ENCODE measurements at places on chromosomes 1 and 21.
A peak's percentile ranks its signal among the peaks of the same experiment; 100 is the strongest.

DNA sequence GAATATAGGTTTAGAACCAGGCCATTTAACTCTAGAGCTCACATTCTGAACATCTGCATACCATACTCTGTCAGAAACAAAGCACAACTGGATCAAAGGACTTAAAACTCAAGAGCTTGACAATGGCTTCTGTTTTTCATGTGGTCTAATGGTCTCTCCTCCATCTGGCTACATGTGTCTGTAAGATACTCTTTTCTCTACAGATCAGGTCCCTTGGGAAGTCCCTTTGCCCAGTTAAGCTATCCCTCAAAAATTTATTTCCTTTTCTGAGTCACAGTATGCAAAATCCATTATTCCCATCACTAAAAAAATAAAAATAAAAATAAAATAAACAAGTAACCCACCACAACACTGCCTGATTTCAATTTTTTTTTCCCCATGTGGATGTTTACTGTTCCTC, 357.0 kb upstream of the PRMT6 start:
- DNase-seq = no peak

DNA sequence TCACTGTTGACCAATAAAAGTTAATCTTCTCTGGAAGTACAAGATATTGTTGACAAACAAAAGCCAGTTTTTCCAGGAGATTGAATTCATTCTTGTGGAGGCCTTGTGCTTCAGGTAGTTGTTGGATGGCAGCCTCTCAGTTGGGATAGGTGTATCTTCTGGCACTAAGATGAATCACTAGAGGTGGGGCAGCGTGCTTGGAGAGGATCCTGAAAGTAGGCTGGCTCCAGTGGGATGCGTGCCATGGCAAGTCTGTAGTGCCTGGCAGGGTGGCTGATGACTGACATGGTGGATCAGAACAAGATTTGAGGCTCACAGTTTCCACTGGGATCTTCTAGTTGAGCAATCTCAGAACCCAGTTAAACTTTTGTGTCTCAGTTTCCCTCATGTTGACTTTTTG, 2.4 kb downstream of the VPS13D start:
- DNase-seq = no peak

DNA sequence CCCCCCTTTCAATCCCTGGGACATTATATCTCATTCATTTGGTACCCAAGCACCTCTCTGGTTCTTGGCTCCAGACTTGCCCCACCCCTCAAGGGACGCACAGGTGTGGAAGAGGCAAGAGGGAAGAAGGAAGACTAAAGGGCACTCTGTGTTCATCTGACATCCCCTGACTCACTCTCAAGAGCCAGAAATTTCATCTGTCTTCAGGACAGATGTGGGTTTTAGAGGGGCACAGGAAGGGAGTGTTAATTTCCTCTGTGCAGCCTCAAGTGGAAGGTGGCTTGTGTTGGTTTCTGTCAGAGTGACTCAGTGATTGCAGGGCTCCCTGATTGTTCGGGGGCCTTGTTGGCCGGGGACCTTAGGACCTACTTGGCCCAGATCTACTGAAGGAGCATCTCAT, 2.4 kb downstream of the C2CD4D start:
- DNase-seq = no peak

GRCh38 chr1:159548126-159548525, 12.3 kb upstream of the OR10J5 start:
- no peak for DNase-seq

DNA sequence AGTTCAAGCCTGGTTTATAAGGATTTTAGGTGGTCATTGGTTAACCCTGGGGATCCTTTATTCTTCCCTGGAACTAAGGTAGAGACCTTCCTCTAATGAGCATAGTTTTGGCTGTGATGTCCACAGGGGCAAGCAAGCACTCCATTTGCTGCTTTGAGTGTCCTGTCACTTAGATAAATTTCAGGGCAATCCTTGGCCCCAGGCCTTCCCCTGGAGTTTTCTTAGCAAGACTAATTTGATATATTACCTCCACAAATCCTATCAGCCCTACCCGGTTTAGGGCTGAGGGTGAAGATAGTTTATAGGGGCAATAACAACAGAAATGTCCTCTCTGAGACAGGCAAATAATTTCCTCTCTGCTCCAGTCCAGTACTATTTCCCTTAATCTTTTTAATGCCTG, 166.6 kb downstream of the CYYR1 start:
- DNase-seq = no peak

DNA sequence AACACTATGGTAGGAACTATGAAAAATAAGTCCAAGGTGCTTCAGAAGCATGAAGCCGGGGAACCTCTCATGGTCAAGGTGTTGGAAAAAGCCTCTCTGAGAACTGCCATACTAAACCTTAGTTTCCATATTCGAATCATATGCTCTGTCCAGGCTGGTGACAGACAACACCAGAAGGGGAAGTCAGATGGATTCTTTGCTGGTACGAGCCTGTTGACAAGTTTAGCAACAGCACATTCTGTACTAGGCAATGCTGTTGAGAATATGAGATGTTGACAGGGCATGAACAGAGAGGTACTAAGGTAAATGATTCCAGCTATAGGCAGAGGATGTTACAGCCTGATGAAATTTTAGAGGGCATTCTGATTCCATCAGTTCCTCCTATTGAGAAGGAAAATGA, 461.3 kb upstream of the ZRANB2 start:
- DNase-seq = no peak

DNA sequence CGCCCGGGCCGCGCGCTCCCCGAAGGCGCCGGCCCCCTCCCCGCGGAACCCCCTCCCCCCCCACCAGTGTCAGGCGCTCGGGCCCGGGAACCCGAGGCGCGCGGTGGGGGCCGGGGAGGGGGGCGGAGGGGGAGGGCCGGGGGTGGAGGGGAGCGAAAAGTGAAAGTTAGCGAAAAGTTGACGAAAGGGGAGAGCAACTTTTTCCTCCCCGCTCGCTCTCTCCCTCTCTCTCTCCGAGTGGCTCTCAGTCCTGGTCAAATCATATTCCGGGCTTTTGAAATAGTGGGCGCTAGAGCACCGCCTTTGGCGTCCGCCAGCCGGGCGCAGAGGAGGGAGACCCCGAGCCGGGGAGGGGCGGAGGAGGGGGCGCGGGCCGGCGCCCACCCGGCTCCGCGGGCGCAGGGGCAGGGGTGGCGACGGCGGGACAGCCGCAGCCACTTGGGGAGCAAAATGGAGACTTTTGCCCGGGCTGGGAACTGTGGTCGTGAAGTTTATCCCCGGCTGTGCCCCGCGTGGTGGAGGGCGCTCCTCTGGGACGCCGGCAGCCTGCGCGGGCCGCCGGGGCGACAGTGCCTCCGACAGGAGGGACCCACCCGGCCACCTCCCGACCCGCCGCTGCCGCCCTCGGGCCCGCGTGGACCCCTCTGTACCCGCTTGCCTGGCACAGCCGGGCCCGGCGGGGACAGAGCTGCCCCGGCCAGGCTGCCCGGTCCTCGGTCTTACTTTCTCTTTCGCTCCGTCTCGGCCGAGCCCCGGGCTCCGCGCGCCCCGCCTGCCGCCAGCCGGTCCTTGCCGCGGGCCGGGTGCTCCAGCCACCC, 697 bp downstream of the PRDM16 start:
- DNase-seq = no peak

DNA sequence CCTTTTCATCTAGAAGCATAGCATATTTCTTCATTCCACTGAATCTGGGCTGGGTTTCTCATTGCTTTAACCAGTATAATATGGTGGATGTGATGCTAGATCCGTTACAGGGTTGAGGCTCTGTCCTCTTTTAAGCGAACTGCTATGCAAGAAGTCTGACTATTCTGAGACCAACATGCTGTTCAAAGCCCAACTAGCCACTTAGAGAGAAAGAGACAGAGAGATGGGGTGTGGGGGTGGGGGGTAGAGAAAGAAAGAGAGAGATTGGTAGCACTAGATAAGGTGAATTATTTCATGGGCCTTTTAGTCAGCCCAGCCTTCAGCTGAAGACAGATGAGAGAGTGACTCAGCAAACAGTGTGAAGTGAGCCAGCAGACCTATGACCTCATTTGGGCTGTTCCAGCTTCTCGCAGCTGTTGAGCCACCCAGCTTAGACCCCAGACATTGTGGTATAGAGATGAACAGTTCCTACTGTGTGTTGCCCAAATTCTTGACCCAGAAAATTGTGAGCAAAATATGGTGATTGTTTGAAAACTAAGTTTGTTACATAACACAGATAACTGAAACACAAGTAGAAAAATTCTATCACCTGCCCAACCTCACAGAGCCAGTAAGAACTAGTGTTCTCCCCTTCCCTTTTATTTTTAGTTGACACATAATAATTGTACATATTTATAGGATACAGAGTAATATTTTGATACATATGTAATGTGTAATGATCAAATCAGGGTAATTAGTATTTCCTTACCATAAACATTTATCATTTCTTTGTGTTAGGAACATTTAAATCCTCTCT, 40.7 kb upstream of the PRKACB start:
- DNase-seq = peak; percentile 80

DNA sequence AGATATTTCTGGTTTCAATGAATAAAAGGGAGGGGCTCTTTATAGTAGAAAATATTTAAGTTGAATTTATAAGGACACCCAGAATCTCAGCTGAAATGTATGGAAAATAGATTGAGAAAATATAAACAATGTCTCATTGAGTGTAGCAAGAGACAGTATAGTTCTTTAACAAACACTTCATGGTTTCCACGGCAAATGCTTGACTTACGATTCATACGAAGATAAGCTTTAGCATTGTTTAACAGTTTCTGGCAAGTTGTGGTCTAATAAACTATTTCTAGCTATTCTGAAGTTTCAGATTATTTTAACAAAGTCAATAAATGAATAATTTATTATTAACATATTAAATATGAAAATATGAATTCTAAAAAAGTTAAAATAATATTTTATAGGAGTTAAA, 1419.4 kb downstream of the KCNT2 start:
- DNase-seq = no peak

DNA sequence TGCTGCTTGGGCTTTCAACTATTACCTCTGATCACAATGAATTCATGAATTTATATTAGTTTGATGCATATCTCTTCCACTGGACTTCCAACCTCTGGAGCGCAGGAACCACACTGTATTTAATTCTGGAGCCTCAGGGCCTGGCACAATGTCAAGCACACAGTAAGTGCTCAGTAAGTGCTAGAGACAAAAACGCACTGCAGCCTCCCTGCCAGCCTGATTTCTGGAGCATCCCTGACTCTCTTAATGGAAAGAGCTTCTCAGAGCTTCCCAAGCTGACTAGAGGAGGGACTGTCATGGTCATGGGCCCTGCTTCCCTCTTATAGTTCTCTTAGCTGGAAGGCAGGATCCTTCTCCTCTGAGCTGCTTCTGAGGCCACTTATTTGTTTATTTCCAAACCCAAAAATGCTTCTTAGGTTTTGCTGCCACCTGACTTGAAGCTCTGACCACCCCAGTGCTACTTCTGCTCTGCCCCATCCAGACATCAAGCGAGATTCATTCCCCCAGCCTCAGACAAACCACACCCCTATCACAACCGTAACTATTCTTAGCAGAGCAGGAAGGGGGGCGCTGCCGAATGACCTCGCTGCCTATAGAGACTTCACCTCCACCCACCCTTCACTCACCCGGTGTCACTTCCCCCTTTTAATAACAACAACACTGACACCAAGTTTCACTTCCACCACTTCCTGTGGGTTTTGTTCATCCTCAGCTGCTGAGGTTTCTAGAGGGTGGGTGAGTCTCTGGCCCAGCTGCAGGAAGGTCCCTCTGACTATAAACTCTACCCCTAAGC, 33.6 kb downstream of the NUAK2 start:
- peak; percentile 76 for DNase-seq

DNA sequence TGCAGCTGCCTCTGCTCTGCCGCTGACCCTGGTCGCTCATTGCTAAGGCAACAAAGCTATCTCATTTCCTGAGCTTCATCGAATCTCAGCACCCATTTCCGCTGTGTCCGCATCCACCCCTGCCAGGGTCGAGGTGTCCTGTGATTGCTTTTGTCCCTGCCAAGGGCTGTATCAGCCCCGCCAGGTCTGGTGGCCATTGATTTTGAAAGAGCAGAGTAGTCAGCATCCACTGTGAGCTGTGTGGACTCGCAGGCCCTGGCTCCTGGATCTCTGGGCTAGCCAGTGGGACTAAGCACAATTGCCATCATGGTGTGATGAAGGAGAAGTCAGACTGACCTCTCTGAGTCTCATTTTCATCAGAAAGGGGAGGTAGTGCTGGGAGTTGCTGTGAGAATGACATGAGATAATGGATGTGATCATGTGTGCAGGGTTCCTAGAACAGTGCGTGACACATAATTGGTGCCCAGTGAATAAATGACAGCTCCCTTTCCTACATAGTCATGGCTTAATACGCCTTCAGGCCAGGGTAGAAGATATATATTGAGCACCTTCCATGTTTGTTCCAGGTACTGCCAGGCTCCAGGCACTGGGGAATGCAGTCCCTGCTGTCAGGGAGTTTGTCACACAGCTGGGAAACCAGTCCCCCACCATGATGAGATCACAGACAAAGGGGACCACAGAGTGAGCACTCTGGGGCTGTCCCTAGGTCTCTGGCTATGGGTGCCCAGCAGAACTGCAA, 32.1 kb downstream of the NAV1 start:
- DNase-seq = no peak
